WERI-Rb-1 (cell line): ENCODE measurements at places on chromosomes 6 and 20.

- no peak for DNase-seq
These were observed 483.0 kb upstream of the ID4 start for GRCh38 chr6:19354181-19354580.

GRCh38 chr6:74579047-74579446 is 626.8 kb downstream of the COL12A1 start:
- DNase-seq: no peak

DNA sequence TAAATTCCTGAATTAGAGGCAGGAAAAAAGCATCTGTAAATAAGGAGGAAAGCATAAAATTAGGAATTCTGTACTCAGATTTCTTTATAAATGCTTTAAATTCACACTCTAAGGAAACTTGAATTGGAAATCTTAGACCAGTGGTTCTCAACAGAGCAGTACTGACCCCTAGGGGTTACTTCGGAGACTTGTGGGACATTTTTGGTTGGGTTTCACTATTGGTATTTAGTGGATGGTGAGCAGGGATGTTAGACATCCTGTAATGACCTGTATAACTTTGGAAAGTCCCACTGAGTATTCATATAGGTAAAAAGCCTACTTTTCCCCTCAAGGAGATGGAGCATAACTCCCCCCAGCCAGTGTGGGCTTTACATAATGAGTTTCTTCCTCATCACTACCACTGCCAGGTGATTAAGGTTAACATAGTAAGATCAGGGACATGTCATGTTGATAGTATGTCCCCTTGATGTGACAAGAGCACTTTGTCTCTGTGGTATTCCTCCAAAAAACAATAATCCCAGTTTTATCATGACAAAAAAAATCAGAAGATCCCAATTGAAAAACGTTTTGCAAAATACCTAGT is 31.0 kb downstream of the GLO1 start:
- peak; percentile 51 for DNase-seq

- peak; percentile 36 for DNase-seq
These were observed 417.2 kb upstream of the SULF2 start for GRCh38 chr20:48202334-48203113.

DNA sequence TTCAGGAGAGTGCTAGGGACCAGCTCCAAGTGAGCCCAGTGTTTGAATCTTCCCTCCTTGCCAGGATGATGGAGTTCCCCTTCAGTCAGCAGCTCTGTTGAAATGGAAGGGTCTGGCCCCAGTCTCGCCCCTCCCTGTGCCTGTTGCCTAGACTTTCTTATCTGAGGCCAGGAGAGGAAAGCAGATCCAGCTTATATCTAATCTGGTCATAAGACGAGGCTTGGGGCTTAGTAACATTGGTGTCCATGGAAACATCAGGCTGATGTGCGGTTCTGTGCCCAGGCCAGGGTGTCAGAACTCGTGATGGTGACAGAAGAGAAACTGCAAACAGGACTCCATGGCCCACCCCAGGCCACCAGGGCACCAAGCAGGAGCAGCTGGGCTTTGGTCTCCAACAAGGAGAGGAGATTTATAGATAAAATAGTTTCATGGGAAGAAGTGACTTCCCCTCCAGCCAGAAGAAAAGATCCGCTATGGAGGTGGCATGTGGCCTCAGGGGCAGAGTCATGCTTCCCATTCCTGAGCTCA is 9.8 kb downstream of the MAS1L start:
- DNase-seq: peak; percentile 85

- DNase-seq: no peak
These were observed 101.1 kb downstream of the DLGAP4 start for GRCh38 chr20:36407199-36407733.

DNA sequence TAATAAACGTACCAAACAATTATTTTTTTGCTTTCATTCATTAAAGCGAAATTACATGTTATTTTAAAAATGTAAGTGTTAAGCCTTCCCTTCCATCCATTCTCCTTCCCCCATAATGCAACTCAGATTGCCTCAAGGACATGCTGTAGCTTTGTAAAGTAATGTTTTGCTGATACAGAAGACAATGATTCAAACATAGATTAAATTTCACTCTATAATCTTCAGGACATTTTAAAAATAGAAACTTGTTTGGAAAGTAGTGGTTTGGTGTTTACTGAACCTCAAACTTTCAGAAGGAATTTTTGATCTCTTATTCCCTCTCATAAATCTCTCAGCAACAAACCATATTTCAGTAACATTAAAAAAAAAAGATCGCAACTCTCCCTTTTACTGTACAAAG is 350.9 kb upstream of the HSF2 start:
- no peak for DNase-seq

GRCh38 chr6:141401851-141402250 is 730.9 kb upstream of the GJE1 start:
- DNase-seq: no peak

DNA sequence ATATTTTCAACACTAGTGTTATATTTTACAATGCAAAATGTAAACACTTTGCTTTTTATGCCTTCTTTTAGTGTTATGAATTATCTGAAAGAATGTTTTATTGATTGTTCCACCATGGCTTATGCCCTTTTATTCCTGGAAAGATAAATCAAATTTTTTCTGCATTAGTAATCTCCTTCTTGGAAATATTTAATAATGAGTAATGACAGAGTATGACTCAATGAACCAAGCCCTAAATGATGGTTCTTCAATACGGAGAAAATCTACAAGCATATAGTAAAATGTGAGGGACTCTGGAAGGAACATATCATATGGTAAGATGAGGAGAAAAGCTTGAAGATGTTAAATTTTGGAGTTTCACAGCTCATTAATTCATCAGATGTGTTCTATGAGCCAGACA is 929.6 kb downstream of the C6orf118 start:
- no peak for DNase-seq

GRCh38 chr6:7561153-7561964 is 19.9 kb downstream of the DSP start:
- DNase-seq: no peak

- no peak for DNase-seq
These were observed 603.5 kb downstream of the KHDRBS2 start for GRCh38 chr6:61682562-61682961.

GRCh38 chr20:14523090-14523489 is 185.7 kb upstream of the FLRT3 start:
- no peak for DNase-seq

GRCh38 chr20:33710681-33711445 is 9.2 kb downstream of the PXMP4 start:
- no peak for DNase-seq

- no peak for DNase-seq
These were observed 46.0 kb downstream of the SIRPA start for GRCh38 chr20:1941226-1941625.

DNA sequence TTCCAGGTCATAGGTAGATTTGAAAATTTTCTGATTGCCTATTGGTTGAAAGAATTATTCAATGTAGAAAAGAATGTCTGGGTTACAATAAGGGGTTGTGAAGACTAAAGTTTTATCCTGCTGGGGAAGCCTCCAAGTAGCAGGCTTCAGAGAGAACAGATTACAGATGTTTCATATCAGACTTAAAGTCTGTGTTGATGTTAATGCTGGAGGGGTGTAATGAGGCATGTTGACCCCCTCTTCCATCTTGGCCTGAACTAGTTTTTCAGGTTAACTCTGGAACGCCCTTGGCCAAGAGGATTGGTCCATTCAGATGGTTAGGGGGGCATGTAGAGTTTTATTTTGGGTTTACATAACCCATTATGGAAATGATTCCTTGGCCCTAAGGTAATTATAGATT is 356.2 kb downstream of the UTRN start:
- no peak for DNase-seq

DNA sequence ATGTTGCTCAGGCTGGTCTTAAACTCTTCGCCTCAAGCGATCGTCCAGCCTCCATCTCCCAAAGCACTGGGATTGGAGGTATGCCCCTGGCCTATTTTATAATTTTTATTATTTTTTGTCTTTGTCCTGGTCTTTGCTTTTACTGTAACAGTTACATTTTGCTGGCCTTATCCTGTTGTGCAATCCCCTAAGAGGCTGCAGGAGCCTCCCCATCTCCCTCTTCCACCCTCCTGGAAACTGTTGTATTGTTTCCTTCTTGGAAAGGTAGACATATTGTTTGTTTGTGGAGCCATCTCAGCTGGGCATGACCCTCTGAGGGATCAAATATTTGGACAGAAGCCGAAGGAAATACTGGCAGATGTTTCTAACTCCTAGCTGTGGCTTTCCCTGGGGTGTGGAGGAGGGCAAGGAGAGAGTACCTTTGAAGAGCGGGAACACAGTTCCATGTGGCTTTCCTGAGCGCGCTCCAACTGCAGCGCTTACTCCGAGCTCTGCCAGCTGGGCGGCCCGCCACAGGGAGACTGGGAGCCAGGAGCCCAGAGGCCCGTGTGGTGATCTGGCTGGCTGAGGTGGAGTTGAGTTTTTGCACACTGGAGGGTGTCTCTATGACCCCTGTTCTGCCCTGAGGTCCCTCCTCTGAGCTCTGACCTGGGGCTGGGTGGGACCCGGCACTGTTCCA is 4.9 kb downstream of the MAPK13 start:
- no peak for DNase-seq

- DNase-seq: peak; percentile 34
These were observed 107.5 kb downstream of the FAXC start for GRCh38 chr6:99241905-99242534.

DNA sequence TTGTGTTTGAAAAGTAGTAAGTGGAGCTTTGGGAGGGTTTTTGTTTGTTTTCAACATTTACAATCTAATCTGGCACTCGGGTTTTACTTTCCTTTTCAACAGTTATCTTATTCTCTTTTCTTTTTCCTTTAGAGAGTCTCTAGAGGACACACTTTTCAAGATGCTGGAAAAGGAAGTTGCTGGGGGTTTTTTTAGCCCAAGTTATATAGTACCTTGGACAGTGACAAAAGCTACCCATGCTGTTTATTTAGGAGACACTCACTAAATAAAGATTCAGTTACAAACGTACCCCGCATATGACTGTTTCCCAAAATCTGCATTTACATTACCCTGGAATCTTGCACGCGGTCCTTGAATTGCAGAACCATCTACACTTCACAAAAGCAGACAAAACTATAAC is 78.8 kb downstream of the MAP7 start:
- no peak for DNase-seq

GRCh38 chr20:43376831-43377230 is 80.9 kb upstream of the SRSF6 start:
- no peak for DNase-seq
